Stimulated activated naive CD8-positive, alpha-beta T cell treated with anti-CD3 and anti-CD28 coated beads, Interleukin-15, amount 100 ng/mL, for 72 hours (primary cell): ENCODE measurements at places on chromosomes 12 and 14.

DNA sequence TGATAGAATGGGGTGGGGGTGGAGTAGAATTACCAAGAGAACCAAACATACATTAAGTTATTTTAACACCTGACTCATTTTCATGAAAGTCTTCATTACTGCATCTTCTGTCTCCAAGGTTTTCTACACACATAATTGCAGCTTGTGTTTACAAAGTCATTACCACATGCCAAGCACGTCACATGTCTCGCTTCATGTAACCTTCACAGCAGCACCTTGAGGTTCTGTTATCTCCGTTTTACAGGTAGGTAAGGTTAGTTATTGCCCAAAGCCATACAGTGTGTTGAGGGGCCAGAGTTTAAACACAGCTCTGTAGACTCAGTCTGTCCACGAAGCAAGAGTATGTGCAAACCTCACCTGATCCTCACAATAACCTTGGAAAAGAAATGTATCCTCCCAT, 64.3 kb upstream of the RBM19 start:
- DNase-seq = no peak

DNA sequence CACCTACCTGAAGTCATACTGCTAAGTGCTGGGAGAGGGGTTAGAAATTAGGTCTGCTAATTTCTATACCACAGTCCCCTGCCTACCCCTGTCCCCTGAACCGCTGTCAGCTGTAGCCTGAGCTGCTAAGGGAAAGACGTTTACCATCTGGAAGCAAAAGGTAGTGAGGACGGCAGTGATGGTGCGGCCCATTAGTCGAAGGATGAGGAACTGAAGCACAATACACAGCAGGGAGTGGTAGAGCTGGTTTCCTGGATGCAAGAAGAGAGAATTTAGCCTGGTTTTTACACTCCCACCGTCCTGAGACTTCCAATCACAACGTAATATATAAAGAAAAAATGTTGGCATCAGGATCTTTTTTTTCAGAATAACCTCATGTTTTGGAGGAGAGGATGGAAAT, 11.8 kb downstream of the EMG1 start:
- no peak for DNase-seq

DNA sequence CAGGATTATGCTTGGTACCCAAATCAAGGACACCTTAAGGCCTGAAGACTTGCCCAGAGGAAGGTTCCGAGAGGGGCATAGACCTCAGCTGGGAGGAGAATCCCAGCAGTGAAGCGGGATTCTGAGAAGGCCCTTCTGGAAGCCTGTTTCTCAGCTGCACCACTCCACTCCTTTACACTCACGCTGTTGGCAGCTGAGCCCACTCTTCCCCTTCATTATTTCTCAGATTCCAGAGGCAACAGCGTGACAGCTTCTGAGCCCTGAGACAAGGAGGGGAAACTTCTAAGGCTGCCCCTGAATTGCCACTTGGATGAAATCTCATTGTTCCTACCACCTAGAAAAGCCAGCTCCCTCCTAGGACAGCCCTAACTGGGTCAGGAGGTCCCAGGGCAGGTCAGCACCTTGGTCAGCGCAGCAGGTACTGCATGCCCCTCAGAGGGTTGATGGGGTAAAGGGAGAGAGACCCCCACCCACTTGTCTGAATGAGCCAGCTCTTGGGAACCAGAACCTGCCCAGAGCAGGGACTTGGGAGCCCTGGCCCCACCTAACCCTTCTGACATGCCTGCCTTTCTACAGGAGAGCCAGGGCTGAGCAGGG, 53.9 kb downstream of the ISCA2 start:
- DNase-seq = no peak

GRCh38 chr12:45219621-45220020, 3.7 kb downstream of the ANO6 start:
- no peak for DNase-seq

DNA sequence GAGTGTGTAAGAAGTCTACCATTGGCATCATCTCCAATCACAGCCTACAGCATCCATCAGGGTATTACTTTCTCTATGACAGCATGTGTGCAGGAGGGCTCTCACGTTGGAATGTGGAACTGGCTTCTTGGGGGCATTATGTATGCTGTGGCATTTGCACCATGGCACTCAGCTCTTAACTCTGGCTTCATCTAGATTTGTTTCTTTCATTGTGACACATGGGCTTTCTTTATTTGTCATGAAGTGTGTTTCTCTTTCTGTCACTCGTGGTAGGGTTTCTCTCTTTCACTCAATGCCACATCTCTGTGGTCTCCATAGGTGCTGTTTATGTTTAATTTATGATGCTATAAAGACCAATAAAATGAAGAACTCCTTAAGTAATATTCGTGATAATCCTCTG, 191.2 kb upstream of the GARIN2 start:
- DNase-seq = peak; percentile 23

- DNase-seq = no peak
These were observed 13.6 kb downstream of the CTDSP2 start for GRCh38 chr12:57832966-57833365.

DNA sequence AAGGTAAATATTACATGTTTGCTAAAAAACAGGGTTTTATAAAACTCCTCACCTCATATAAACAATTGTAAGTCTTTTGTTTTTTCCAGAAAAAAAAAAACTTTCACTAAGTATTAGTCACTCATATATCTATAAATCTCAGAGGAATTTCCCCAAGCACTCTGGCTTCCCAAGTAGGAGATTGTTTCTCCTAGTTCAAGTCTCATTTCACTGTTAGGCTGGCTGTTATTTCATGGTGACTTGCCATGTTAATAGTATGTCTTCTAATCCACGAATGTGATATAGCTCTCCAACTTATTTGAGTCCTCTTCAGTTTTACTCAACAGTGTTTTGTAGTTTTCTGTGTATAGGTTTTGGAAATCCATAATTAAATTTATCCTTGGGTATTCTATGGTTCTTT, 61.6 kb downstream of the CAPZA3 start:
- no peak for DNase-seq

DNA sequence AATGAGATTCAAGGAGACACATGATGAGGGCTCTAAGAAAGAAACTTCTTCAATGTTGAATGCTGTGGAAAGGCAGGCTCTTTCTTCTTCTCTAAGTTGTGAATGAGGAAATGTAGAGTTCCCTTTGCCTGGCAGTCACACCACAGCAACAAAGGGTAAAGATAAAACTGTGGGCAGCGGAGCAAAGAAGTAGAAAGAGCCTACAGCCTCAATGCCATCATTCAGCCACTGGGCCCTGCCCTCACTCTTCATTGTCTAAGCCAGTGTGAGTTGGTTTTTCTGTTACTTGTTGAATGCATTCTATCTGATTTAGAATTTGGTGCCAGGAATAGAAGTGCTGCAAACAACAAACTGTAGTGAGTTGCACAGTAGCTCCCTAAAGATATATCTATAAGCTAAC, 12.2 kb downstream of the SDR9C7 start:
- no peak for DNase-seq

- DNase-seq = peak; percentile 61
These were observed 20.9 kb upstream of the BLTP3B start for GRCh38 chr12:100163416-100164152.

DNA sequence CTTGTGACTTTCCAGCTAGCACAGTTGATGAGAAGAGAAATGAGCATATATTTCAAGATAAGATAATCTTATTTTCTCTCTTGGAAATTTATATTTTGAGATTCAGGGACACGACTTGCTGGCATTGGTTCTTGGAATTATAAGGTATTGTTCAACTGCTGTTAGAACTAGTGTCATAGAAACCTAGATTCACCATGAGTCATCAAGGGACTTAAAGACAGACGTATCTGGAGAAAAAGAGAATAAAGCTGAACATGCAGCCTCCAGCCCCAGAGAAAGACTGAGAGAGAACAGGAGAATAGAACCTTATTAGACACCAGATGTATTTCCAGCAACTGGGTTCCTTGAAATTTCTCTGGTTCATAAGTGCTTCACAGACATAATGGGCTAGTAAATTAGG, 194.4 kb upstream of the PPFIA2 start:
- DNase-seq = no peak

DNA sequence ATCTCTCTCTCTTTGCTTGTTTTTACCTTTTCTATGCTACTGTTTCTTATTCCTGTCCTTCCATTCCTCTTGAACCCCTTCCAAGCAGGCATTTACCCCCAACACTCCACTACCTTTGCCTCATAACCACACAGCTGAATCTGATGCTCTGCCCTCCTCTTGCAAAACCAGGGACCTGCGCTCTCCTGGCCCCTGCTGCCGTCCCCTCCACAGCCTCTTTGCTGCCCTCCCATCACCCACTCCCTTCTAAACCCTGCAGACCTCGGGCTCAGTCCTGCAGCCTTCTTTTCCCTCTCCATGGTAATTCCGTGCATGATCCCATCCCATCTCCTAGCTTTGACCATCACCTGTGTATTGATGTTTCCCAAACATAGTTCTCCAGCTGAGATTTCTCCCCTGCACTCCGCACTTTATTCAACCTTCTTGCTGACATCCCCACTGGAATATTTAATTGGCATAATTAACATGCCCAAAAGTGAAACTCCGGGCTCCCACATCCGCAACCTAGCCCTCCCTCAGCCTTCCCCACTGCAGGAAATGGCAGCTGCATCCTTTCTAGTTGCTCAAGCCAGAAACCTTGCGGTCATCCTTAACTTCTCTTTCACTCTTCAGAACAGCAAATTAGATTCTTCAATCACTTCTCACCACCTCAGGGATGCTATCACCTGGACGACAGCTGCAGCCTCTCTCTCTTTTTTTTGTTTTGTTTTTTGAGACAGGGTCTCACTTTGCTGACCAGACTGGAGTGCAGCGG, 16.0 kb downstream of the FIGNL2 start:
- no peak for DNase-seq

DNA sequence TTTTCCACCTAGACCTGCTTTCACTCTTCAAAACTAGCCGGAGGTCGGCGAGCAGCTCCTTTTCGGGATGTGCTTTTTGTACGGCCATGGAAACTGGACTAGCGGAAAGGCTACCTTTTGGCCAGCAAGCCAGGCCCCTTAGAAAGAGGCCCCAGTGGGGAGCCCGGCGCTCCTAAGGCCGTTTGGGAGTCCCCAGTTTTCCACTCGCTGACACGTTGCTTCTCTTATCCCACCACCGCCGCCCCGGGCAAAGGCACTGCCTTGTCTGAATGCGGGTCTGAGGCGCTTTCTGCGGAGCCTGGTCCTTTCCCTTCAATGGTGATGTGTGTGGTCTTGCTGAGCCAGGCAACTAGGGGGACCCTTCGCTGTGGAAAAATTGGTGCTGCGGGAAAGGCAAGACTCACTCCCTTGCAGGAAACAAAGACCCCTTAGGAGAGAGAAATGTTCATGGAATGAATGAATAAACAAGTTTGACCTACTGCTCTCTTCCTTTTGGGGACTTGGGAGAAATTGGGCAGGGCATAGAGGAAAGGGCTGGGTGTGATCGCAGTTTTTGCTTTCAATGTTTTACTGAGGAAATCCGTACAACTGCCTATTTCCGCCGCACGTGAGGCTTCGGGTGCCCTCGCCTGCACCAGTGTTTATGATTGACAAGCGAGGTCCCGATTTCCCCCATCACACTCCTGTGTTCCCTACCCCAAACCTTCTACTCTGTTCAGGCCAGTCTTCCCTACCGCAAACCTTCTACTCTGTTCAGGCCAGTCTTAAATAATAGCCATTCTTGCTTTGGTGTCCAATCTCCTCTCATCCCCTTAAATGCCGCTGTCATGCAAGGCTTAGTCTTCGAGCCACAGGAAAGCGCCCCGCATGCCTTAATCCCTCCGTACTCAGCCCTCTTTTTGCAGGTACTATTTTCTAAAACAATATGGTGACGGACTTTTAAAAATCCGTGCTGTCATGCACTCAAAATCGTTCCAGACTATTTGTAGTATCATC, 1.0 kb upstream of the SLC38A2 start:
- peak; percentile 41 for DNase-seq

DNA sequence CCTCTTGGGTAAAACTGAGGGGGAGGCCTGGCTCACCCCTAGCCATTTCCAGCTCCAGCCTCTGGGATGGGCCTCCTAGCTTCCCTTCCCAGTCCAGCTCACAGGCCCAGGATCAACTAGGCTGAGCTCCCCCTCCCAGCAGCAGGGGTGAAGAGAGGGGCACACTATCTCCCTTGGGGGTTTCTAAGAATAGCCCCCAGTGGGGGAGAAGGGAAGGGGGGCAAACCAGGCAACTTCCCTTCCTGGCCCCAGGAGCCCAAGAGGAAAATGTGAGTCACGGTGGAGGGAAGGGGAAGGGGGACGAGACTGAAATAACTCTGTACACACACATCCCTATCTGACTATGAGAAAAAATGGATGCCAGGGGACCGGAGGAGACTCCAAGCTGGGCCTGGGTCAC, 9.0 kb downstream of the ADCY6 start:
- no peak for DNase-seq

DNA sequence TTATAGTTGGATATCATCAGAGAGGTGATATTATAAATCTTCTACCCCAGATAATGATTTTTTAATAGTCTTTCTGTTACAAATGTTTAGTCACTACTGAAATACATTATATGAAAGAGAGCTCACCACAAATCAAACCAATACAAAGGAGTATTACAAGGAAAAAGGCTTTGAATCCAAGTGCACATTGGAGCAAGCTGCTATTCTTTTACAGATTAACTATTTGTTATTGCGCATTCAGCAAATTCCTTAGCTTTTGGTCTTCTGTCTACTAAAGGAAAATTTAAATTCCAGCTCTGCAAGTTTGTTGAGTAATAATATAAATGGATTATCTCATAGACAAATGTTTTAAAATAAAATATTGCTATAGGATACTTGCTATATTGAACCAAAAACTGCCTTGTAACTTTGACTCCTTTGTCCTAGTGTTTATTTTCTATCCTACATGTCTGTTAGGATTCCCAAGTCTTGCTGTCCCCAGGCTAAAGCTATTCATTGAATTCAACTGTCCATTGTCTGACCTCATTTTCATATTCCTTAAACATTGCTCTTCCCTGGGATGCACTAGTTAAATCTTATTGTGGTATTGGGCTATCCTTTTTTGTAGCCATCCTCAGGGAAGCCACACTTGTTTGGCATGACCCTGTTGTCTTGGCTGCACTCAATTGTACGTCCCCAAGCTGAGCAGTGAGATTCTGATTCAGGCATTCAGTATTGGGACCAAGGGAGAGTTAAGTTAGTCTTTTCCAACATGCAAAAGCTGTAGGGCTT, 41.5 kb downstream of the PDE3A start:
- no peak for DNase-seq

- peak; percentile 55 for DNase-seq
These were observed 76.6 kb upstream of the GZMB start for GRCh38 chr14:24710403-24711112.

DNA sequence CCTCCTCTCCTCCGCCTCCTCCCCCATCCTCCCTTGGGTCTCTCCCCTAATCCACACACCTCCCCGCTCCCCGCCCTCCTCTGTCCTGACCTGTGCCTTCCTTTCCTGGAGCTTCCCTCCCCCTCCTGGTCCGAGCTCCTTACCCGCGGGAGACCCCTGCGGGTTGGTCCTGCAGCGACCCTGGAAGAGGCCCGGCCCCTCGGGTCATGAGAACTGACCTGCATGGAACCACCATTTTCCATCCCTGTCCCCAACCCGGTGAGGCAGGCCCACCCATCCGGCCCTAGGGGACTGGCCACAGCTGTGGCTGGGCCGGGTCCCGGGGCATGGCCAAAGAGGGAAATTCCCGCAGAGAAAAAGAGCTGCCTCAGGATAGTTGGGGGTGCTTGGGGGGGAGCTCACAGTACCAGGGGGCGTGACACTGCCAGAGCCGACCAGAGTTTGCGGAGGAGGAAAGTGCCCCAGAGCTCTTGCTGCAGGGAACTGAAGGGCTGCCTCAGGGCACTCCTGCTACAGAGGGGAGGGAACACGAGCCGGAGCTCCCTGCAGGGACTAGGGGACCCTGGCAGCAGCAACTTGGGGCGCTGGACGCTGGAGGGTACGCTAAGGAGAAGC, 613 bp downstream of the ARHGEF40 start:
- DNase-seq = peak; percentile 29

- no peak for DNase-seq
These were observed 1.9 kb downstream of the LRRK2 start for GRCh38 chr12:40226705-40227104.

- no peak for DNase-seq
These were observed 718.0 kb downstream of the C12orf50 start for GRCh38 chr12:87311206-87311605.
